Hematopoietic multipotent progenitor cell treated with erythropoietin and hydrocortisone succinate and interleukin-3 and kit ligand, for 15 days (in vitro differentiated cells): ENCODE measurements at places on chromosomes 12 and 14.

- DNase-seq = no peak
Observed at GRCh38 chr12:5807090-5807414, 138.0 kb downstream of the ANO2 start.

DNA sequence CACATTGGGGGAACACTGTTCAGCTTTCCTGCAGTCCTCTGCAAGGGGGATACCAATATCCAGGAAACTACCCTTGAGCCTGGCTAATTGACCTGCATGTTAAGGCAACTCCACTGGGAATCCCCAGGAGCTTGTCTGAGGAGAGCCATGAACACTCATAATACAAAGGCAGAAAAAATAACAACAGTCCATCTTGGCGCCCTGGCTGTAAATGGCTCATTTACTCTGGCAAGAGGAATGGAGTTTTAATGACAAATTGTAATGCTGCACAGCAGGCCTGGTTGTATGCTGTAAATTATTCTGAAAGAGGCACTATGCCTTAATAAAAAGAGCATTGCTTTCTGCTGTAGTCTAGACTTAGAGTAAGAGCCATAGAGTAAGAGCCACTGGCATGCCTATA is 58.3 kb downstream of the SLC8A3 start:
- no peak for DNase-seq

DNA sequence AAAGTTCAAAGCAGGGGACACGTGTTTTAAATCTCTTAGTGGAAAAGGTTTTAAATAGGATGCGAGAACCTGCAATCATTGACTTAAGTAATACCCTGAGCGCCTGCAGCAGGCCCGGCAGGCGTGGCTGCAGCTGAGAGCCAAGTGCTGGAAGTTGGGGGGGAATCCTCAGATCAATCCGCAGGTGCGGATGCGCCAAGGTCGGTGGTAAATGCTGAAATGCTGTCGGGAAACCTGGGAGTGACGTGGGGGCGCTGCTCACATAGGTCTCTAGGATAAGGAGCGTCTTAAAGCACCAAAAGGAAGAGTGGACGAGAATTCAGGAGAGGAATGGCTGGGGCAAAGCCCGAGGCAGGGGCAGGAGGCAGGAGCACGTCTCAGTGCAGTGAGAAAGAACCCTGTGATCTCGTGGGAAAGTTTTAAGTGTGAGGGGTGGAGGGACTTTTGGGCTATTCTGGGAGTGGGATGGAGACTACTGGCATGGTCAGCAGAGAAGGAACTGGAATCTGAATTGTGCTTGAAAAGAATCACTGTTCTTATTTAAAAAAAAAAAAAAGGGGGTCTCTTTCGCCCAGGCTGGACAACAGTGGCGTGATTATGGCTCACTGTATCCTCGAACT is 883 bp upstream of the CDCA4 start:
- no peak for DNase-seq

GRCh38 chr12:56450241-56450640 is 1.0 kb upstream of the TIMELESS start:
- DNase-seq = no peak

DNA sequence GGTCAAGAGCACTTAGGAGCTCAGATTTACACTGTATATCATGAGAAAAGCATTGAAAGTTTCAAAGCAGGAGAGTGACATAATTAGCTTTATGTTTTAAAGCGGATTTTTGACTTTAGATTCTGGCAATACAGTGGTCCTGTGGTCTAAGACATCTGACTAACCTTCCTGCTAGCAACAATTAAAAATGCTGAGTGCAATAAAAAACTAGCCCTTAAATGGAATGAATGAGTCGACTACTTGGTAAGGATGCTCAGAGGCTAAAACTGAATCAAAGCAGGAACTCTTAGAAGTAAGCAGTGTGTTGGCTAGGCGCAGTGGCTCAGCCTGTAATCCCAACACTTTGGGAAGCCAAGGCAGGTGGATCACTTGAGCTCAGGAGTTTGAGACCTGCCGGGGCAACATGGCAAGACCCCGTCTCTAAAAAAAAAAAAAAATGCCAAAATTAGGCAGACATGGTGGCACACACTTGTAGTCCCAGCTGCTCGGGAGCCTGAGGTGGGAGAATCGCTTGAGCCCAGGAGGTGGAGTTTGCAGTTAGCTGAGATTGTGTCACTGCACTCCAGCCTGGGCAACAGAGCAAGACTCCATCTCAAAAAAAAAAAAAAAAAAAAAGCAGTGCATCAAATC is 18.9 kb downstream of the BICD1 start:
- no peak for DNase-seq

DNA sequence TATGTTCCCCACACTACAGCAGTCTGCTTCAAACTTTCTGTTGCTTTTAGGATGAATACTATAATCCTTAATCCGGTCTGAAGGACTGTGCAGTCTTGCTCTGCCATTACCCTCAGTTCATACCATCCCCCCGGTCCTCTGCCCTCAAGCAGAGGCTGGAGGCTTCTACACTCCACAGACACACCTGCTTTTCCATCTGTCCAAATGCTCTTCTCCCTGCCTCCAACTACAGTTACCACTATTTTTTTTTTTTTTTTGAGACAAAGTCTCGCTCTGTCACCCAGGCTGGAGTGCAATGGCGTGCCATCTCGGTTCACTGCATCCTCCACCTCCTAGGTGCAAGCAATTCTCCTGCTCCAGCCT is 19.3 kb upstream of the KCNH3 start:
- DNase-seq = no peak

GRCh38 chr14:95290871-95291431 is 28.8 kb downstream of the CLMN start:
- DNase-seq = no peak
